Chondrocyte (in vitro differentiated cells): ENCODE measurements at places on chromosomes 5 and 9.

DNA sequence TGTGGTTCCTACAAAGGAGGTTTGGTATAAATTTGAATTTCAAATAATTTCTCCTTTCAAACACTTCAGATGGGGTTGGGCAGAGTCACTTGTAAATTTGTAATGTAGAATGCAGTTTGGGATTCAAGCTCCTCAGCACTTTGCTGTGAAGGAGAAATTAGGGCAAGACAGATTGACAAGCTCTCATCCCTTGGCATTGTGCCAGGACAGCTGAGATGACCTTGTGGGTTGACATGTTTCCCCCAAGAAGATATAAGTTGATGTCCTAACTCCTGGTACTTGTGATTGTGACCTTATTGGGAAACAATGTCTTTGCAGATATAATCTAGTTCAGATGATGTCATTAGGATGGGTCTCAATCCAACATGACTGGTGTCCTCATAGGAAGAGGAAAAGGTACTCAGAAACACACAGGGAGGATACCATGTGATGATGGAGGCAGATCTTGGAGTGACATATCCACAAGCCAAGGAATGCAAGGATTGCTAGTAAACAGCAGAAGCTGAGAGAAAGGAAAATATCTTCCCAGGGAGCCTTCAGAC lies 408.3 kb downstream of the MED10 start:
- no peaks in the 10 kb centered on the region for H3K4me1 ChIP-seq
- no peaks in the 10 kb centered on the region for H3K27me3 ChIP-seq
- H3K4me3 ChIP-seq: no peak overlapping the region
- no peak for DNase-seq
- no peaks in the 10 kb centered on the region for H3K36me3 ChIP-seq

DNA sequence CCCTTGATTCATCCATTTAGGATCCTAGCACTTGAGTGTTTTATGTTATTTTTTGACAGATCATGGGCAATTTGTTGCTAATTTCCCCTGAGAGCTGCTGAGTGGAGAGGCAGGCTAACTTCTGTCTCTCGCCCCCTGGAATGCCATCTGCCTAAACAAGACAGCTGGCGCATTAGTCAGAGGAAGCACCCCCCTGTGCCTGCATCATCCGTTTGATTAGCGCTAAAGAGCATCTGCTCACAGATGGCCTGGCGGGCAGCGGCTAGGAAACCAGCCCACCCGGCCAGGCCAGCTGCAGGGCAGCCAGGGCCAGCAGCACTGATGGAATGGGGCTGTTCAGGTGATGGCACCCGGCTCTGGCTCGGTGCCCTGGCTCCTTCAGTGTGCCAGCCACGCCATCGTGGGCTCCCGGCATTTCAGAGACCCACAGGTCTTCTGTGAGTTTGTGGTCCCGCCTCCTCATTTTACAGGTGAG lies 22.9 kb upstream of the ASS1 start:
- H3K27ac ChIP-seq: no peak overlapping the region
- DNase-seq: peak; percentile 51
- H3K4me1 ChIP-seq: peaks cover 13% of the 10 kb centered on the region

- H3K27ac ChIP-seq: no peak overlapping the region
- no peaks in the 10 kb centered on the region for H3K27me3 ChIP-seq
- H3K36me3 ChIP-seq: no peaks in the 10 kb centered on the region
- no peak for DNase-seq
- no peak overlapping the region for H3K4me3 ChIP-seq
- no peaks in the 10 kb centered on the region for H3K4me1 ChIP-seq
Measured at GRCh38 chr9:98108531-98109031, 10.4 kb downstream of the TRIM14 start.

DNA sequence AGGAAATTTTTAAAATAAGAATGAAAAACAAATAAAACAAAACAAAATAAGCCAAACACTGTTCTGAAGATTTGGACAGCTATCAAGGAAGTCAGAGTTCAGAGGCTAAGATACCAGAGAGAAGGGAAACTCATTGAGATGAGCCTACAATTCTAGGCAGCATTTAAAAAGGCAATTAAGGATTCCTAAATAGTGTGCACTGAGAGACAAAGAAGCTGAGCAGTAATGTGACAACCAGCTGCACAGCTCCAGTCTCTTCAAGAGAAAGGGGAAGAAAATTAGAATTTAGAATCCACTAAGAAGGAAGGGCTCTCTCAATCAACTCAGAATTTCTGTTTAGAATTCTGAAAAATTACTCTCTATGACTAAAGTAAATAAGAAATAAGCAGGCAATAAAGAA lies 246.7 kb upstream of the COX7C start:
- peaks cover 13% of the 10 kb centered on the region for H3K27me3 ChIP-seq
- DNase-seq: no peak
- H3K36me3 ChIP-seq: no peaks in the 10 kb centered on the region
